Purkinje cell (primary cell): ENCODE measurements at places on chromosomes 7 and 10. TPM values are rescaled to one million over a fixed set of nuclear protein-coding genes. Genes with fewer than 3 reads are reported as not detected.

SEMA3E gene
- 12.5 and 19.8 TPM in 2 replicates for polyA plus RNA-seq

ITIH2 gene
- 0.11 and 3.4 TPM in 2 replicates for polyA plus RNA-seq

TMEM236 gene
- polyA plus RNA-seq = 0.13 TPM in 1 of 2 replicates, not detected in the other

EBF3 gene
- polyA plus RNA-seq = 12.1 and 16.4 TPM in 2 replicates

MALRD1 gene
- polyA plus RNA-seq = 1.6 and 4.6 TPM in 2 replicates

CDC123 gene
- polyA plus RNA-seq = 96.9 and 166 TPM in 2 replicates

ASAH2 gene
- polyA plus RNA-seq = 1.7 and 4.4 TPM in 2 replicates
